Gastroesophageal sphincter (tissue), 4 donors: ENCODE measurements at places on chromosomes 2 and 18.
A peak's percentile ranks its signal among the peaks of the same experiment; 100 is the strongest.

GRCh38 chr2:156435396-156435717 lies 822 bp upstream of the GPD2 start:
- H3K4me1 ChIP-seq: peaks cover 16% of the 10 kb centered on the region
- no peaks in the 10 kb centered on the region for H3K27me3 ChIP-seq
- ATAC-seq: no peak
- no peaks in the 10 kb centered on the region for H3K36me3 ChIP-seq
- peak overlapping the region; percentile 99 for H3K27ac ChIP-seq
- H3K4me3 ChIP-seq: peak overlapping the region; percentile 83

DNA sequence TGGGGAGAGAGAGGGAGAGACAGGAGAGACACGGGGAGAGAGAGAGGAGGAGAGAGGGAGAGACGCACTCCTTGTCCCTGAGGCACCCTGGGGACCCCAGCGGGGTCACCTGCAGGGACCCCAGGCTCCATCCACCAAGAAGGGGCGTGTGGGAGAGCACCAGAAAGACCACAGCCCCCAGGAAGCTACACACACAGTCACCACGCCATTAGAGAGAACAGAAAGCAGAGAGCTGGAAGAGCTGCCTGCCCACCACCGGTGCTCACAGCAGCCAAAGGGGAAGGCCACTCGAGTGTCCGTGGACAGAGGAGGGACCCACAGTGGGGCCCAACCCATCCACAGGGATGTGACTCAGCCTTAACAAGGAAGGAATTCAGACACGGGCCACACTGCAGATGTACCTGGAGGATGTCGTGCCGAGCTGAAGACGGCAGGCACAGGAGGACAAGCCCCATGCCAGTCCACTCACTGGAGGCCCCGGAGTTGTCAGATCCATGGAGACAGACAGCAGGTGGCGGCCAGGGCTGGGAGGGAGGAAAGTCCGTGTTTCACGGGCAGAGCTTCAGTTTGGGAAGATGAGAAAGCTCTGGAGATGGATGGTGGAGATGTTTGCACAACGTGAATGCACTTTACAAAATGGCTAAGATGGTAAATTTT lies 11.5 kb upstream of the NFATC1 start:
- H3K36me3 ChIP-seq: no peaks in the 10 kb centered on the region
- ATAC-seq: no peak
- no peak overlapping the region for H3K4me3 ChIP-seq
- H3K4me1 ChIP-seq: peaks cover under 1% of the 10 kb centered on the region
- no peak overlapping the region for H3K27ac ChIP-seq

DNA sequence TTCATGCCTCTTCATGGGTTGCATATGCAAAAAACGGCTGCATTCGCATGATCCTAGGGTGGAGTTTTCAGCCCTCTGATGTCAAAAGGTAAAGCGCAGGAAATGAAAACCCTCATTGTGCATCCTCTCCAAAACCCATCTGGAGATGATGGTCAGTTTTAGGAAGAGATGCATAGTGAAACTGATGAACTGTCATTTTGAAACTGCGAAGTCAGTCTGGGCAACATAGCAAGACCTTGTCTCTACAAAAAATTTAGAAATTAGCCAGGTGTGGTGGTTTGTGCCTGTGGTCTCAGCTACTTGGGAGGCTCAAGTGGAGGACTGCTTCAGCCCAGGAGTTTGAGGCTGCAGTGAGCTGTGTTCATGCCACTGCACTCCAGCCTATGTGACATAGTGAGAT lies 2.5 kb upstream of the TTLL4 start:
- no peak overlapping the region for H3K4me3 ChIP-seq
- H3K27me3 ChIP-seq: no peaks in the 10 kb centered on the region
- H3K4me1 ChIP-seq: peaks cover 3% of the 10 kb centered on the region
- no peak overlapping the region for H3K27ac ChIP-seq
- ATAC-seq: no peak

GRCh38 chr2:193518041-193518817 lies 1323.5 kb upstream of the TMEFF2 start:
- ATAC-seq: no peak
- no peak overlapping the region for H3K27ac ChIP-seq
- no peaks in the 10 kb centered on the region for H3K4me1 ChIP-seq
- no peaks in the 10 kb centered on the region for H3K27me3 ChIP-seq
- no peak overlapping the region for H3K4me3 ChIP-seq

DNA sequence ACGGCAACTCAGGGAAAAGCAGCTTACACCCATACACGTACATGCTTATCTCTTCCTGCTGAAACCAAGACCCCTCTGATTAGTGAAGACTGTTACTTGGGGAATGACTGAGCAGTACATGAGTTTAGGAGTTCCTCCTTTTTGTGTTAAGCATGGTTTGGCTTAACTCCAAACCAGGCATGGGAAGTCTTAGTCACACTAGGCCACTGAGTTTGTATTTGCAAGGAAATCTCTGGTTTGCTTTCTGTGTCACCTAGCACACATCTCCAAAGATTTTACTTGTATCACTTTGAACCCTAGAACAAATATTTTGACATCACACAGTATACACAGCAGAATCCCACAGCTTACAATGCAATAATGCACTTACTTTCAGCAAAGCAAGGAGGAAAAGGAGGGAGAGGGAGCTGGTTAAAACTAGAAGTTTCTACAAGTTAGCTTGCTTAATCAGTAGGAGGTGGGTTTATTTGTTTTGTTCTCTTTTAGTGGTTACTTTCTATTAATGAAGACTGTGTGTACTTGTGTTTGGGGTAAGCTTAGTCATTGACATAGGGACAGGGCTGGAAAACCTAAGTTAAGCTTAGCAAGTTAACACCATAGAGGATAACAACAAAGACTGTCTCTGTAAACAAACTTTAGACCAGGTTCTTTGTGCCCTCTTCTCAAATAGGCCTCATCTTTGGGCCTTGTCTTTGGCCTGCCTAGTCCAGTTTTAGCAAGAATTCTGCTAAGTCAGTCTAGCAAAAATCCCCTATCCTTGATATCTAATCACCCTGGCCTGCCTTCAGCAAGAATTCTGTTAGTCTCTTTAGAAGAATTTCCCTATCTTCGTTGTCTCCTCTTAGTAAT lies 219.4 kb downstream of the MREG start:
- no peaks in the 10 kb centered on the region for H3K36me3 ChIP-seq
- peaks cover 4% of the 10 kb centered on the region for H3K4me1 ChIP-seq
- H3K27me3 ChIP-seq: no peaks in the 10 kb centered on the region
- peak; percentile 57 for ATAC-seq

DNA sequence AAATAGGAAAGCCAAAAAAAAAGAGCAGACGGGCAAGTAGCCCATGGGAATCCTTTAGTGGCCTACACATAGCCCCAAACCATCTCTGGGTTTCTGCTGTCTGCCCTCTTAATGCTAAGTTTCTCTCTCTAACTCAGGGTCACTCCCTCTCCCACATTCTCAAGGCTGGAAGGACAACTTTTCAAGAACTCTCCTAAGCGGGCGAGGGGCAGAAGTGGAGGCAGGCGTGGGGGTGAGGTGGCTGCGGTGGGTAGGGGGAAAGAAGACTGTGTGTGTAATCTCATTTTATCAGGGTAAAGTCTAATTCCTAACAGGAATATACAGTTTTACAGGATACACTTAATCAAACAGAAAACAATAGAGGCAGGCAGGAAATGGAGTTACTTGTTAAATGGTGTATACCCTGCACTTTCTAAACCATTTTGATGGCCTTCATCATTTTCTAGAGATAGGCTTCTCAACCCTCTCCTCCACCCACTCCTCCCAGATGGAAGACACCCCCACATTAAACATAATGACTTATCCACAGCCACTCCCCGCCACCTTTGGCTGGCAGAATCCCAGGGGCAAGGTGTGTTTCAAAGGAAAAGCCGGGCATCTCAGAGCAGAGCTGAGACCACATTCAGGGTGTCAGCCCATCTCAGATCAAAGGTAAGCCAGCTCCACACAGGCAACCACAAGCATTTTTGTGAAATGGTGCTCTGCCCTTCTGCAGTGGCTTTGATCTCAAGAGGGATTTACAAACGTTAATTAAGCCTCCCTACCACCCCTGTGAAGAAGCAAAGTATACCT lies 6.8 kb downstream of the SMAD7 start:
- no peak for ATAC-seq
- H3K4me3 ChIP-seq: no peak overlapping the region
- H3K36me3 ChIP-seq: peaks cover 8% of the 10 kb centered on the region
- no peaks in the 10 kb centered on the region for H3K27me3 ChIP-seq
